ENCODE measurements at places on chromosomes 1 and 21.

GRCh38 chr1:69842326-69842725 lies 274.6 kb downstream of the LRRC7 start:
- no peak for DNase-seq

DNA sequence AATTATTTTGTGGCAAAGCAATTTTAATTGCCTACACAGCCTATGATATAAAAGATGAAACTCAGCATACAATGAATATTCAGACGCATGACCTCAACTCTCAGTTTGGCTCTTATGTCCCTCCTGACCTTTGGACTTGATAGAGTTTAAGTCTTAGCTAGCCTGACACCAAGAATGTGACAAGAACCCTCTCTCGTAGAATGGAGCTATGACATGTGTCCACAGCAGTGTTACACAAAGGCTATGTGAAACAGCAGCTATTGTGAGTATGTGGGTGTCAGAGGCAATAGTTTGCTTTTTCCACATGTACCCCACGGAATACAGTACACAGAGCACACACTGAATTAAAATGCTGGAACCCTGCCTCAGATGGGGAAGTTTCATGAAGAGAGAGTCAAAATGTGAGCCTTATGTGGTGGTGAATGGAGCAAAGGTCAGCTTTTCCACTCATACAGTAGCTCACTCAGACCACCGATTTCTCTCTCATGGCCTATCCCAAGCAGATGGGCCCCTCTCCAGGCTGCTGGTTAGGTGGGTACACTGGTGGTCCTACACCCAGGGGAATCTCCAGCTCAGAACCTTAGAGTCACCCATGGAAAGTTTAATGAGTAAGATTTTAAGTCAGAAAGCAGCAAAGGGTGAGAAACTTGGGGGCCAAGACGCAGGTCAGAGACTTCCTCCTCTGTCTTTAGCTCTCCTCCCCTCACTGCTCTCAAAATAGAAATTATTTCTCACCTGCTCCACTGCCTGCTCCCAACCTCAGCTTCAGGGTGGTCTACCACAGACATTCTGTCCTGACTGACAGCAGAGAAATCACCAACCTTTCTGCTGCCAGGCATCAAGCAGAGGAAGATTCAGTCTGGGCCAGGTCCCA lies 10.1 kb upstream of the XCL2 start:
- DNase-seq = no peak

- no peak for DNase-seq
Observed at GRCh38 chr1:101388904-101389546, 152.2 kb downstream of the S1PR1 start.

DNA sequence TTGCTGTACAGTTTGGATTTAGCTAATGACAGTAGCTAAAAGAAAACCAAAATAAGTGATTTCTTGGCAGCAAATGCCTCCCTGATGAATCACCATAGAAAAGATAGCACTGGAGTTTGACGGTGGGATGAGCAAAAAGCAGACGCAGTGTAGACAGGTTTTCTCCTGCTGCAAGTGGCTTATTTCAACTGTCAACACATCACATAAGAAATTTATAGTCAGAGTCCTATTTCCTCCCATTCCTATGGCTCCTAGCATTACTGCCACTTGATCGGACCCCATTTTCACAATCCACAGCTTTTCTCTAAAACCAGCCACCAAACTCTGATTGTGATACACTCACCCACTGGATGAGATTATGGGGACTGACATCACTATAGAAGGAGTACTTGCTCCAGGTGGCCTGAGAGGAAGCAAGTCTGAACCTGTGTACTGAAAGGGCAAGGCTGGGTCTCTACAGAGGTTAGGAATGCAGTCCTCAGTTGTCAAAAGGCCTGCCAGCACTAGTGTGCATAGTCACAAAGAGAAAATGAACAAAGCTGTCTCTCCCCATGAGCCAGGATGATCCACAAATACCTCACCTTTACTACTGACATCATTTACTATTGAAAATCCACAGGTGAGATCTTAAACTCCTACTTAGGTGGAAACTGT lies 359.8 kb downstream of the LTN1 start:
- no peak for DNase-seq

DNA sequence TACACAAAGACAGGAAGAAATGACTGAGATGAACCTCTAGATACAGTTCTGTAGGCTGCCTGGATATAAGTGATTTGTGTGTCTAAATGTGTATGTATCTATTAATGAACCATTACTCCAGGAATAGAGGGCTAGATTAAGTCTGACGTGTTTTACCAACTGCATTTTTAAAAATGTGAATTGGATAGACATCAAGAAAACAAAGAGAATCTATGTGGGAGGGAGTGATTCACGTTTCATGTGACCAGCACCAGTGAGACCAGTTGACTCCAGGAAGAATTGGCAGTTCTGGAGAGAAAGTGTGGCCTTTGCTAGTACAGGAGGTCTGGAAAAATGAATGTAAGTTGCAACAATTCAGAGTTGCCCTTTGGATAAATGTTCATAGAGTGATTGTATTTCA lies 53.4 kb upstream of the RGS21 start:
- DNase-seq = no peak

GRCh38 chr1:205365945-205366463 lies 9.3 kb upstream of the KLHDC8A start:
- no peak for DNase-seq

- DNase-seq = no peak
Observed at GRCh38 chr1:17953921-17954320, 153.7 kb upstream of the IGSF21 start.

GRCh38 chr1:164588516-164589341 lies 29.7 kb downstream of the PBX1 start:
- no peak for DNase-seq

GRCh38 chr1:109368464-109368863 lies 29.3 kb downstream of the SORT1 start:
- no peak for DNase-seq

- no peak for DNase-seq
Observed at GRCh38 chr21:42467140-42467983, 28.7 kb downstream of the RSPH1 start.

GRCh38 chr1:195188821-195189220 lies 1419.4 kb downstream of the KCNT2 start:
- DNase-seq = no peak

DNA sequence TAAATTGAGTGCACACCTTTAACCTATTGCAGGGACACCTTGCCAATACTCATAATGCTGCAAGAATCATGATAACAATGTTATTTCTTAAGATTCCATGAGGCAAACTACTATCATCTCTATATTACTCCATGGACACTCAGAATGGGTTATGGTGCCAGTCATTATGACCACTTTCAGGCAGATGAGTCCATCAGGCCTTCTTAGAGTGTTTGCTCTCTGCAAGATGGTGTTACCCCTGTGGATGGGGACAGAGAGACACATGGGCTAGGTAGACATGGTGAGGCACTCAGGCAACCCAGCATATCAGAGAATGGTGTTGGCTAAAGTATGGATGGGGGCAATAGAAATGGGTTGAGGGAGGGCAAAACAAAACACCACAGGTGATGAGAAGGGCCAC lies 59.7 kb downstream of the XCL2 start:
- no peak for DNase-seq
